WTC11 (cell line): ENCODE measurements at places on chromosomes 12 and 14. TPM values are rescaled to one million over a fixed set of nuclear protein-coding genes. Genes with fewer than 3 reads are reported as not detected.

DNA sequence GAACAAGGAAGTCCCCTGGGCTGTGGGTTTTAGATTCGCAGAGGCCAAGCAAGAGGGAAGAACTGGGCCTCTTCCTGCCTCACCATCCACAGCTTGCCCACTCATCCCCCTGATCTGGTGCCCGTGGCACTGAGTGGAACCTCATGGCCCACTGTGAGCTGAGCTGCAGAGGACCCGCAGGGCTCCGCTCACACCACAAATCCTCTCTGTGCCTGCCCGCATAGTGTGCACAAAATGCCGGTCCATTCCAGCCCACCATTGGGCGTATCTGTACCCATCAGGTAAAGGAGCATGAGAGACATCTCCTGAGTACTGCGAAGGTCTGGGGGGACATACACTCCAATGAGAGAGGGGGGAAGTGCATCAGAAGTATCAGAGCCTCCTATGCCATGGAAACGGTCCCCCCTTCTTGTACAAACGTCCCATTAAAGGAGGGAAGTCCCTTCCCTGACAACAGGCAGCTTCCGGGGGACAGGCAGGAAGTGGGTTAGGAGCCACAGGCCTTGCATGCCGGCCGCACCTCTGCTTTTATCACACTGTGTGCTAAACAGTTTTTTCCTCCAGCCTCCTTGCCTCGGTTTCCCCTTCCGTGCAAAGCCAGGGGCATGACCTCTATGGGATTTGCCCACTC is 309.4 kb upstream of the DIO3 start:
- DNase-seq = no peak
- no peaks in the 10 kb centered on the region for H3K4me1 ChIP-seq
- H3K27ac ChIP-seq = no peak overlapping the region
- no peak overlapping the region for H3K4me3 ChIP-seq

- H3K27me3 ChIP-seq = no peaks in the 10 kb centered on the region
- no peak for DNase-seq
- no peak overlapping the region for H3K27ac ChIP-seq
- no peak overlapping the region for H3K4me3 ChIP-seq
- H3K36me3 ChIP-seq = no peaks in the 10 kb centered on the region
These were observed 42.0 kb upstream of the KRR1 start for GRCh38 chr12:75553398-75553797.

GRCh38 chr12:131636940-131637750 is 73.7 kb upstream of the SFSWAP start:
- H3K27ac ChIP-seq = no peak overlapping the region
- peaks cover 24% of the 10 kb centered on the region for H3K4me1 ChIP-seq
- no peaks in the 10 kb centered on the region for H3K36me3 ChIP-seq
- no peak overlapping the region for H3K4me3 ChIP-seq
- DNase-seq = no peak

DNA sequence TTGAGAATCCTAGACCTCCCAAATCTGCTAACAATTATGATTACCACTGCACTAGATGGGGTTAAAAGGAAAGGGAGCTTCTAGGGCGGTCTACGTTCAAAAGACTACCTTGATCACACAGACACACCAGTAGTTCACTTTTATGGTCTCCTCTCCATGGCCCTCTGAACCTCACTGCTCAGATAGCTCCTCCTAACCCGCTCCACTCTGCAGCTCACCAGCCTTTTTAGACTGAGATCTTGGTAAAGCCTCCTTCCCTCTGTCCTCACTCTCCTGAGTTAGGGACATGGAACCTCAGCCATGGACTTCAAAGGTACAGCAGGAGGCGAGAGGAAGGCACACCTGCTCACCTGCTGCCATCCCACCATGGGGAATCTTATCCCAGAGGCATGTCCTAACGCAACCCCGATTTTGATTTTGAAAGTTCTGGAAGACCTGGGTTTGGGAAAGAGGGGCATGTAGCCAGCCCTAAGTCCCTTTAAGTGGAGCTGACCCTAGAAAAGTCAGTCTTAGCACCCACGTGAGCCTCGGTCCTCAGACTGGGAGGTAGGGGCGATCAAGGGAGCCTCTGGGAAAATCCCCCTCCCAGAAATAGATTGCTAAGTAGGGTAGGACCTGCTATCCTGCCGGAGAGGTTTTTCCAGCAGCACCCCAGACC is 1.3 kb downstream of the ZNF219 start:
- H3K27ac ChIP-seq = peak overlapping the region; percentile 90
- no peaks in the 10 kb centered on the region for H3K27me3 ChIP-seq
- no peak for DNase-seq
- H3K4me1 ChIP-seq = peaks cover 75% of the 10 kb centered on the region

GRCh38 chr12:2998789-2999264 is 39.6 kb downstream of the TEAD4 start:
- peaks cover 35% of the 10 kb centered on the region for H3K36me3 ChIP-seq
- H3K4me1 ChIP-seq = peaks cover 49% of the 10 kb centered on the region
- peak overlapping the region; percentile 40 for H3K4me3 ChIP-seq
- no peaks in the 10 kb centered on the region for H3K27me3 ChIP-seq
- peak overlapping the region; percentile 92 for H3K27ac ChIP-seq

Gene CARMIL3
- total RNA-seq = 10.6 to 13.0 TPM (median 11.4 TPM) in 3 replicates

DNA sequence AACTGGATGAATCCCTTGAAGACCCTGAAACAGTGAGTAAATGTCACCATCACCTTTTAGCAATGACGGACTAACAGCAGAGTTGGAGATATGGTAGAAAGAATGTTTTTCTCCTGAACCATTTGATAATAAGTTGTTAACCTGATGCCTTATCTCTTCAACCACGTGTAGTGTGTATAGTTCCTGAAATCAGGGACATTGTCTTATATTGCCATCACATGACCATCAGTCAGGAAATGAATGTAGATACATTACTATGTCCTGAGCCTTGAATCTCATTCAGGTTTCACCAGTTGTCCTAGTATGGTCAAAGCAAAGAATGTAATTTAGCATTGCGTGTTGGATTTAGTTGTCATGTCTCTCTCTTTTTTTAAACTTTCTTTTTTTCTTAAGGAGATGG is 15.7 kb downstream of the ATP6V0A2 start:
- H3K4me1 ChIP-seq = no peaks in the 10 kb centered on the region
- H3K4me3 ChIP-seq = no peak overlapping the region
- DNase-seq = no peak
- H3K36me3 ChIP-seq = peaks cover 70% of the 10 kb centered on the region
- H3K27me3 ChIP-seq = no peaks in the 10 kb centered on the region

Gene CPNE6
- total RNA-seq = not detected in 3 replicates

DNA sequence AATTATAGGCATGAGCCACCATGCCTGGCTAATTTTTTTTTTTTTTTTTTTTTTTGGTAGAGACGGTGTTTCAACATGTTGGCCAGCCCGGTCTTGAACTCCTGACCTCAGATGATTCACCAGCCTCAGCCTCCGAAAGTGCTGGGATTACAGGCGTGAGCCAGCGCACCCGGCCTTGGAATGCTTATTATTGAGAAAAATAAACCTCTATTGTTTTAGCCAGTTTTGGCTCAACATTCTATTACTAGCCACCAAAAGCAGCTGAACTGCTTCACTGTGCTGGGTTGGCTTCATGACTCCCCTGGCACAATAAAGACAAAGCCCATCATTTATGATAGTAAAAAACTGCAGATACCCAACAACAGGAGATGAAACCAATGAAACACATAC is 93.5 kb upstream of the CEP83 start:
- no peak overlapping the region for H3K4me3 ChIP-seq
- DNase-seq = no peak
- no peak overlapping the region for H3K27ac ChIP-seq

DNA sequence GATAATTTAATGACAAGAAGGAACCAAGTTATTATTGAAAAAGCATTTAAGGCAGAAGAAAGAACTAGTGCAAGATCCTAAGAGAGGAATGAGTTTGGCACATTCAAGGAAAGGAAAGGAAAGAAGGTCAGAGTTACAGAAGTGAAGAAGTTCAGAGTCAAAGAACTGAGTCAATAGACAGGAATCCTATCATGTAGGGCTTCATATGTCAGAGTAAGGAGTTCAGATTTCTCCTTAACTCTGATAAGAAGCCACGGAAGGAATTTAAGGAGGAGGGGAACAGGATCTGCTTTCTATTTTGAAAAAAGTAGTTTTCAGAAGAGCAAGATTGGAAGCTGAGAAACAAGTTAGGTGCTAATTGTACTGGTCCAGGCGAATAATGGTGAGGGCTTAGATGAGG is 223.1 kb upstream of the FOXN3 start:
- H3K27ac ChIP-seq = no peak overlapping the region
- DNase-seq = no peak
- peaks cover 15% of the 10 kb centered on the region for H3K4me1 ChIP-seq
- H3K4me3 ChIP-seq = no peak overlapping the region
- no peaks in the 10 kb centered on the region; the same call in 1 of the 2 replicates for H3K27me3 ChIP-seq
- H3K36me3 ChIP-seq = peaks cover 5% of the 10 kb centered on the region

Gene ENDOU
- total RNA-seq = not detected in 3 replicates

DNA sequence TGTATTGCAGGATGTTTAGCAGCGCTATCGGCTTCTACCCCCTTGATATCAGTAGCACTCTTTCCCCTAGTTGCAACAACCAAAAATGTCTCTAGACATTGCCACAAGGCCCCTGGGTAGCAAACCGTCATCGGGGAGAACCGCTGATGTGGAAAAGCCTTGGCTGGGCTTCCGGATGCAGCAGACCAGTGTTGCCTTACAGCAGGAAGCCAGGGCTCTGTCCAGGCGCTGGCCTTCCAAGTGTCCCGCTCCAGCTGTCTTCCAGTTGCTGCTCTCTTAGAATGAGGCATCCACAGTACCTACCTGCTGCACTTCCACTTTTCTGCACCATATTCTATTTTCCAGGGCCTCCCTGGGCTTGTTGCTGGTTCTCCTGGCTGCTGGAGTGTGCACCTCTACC is 22.6 kb upstream of the SLC10A1 start:
- no peaks in the 10 kb centered on the region for H3K27me3 ChIP-seq
- H3K36me3 ChIP-seq = no peaks in the 10 kb centered on the region
- no peak overlapping the region for H3K27ac ChIP-seq
- H3K4me1 ChIP-seq = peaks cover 2% of the 10 kb centered on the region; the same call in 1 of the 2 replicates
- H3K4me3 ChIP-seq = no peak overlapping the region

- 0 out of 2 replicates have a peak, but pooled peaks cover 5% of the 10 kb centered on the region for H3K4me1 ChIP-seq
- H3K36me3 ChIP-seq = peaks cover 5% of the 10 kb centered on the region
- no peak overlapping the region for H3K27ac ChIP-seq
- no peaks in the 10 kb centered on the region; the same call in 1 of the 2 replicates for H3K27me3 ChIP-seq
These were observed 25.2 kb upstream of the NCOR2 start for GRCh38 chr12:124592481-124593160.

DNA sequence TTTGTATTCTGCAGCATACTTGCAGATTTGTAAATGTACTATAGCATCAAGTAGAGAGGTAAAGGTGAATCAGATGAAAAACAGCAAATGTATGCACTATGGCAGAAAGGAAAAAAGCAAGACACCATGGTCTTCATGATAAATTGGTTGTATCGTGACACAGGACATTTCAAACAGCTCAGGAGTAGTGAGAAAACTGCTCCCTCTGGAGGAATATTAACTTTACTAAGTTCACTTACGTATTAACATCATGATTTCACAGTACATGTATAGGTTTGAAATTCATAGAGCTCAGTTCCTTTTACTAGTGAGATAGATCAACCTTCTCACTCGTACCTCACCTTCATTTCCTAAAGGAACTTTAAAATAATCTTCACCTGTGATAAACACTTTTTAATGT is 6.5 kb downstream of the MBIP start:
- H3K4me1 ChIP-seq = peaks cover 31% of the 10 kb centered on the region
- no peak overlapping the region for H3K4me3 ChIP-seq
- peaks cover 34% of the 10 kb centered on the region for H3K36me3 ChIP-seq
- no peak for DNase-seq
- H3K27me3 ChIP-seq = no peaks in the 10 kb centered on the region

DNA sequence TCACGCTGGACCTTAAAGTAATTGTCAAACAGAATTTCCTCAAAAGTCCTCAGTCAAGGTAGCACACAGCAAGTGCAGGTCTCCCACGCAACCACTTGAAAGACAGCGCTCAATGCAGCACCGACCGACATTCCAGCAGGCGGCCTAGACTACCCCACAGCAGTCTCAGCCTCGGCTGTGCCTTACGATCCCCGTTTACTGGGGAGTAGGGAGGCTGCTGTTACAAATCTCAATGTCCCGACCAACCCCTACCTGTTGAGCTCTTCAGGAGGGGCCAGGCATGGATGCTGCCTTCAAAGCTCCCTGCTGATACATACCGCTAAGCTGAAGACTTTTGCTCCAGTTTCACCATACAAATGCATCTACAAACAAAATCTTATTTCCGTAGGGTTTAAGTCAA is 21.8 kb downstream of the VPS37B start:
- H3K27me3 ChIP-seq = peaks cover 100% of the 10 kb centered on the region
- H3K4me1 ChIP-seq = peaks cover 36% of the 10 kb centered on the region
- peaks cover 20% of the 10 kb centered on the region for H3K36me3 ChIP-seq
- H3K27ac ChIP-seq = no peak overlapping the region
- no peak overlapping the region for H3K4me3 ChIP-seq

GRCh38 chr12:25794571-25794970 is 163.9 kb upstream of the RASSF8 start:
- no peak overlapping the region for H3K27ac ChIP-seq
- H3K27me3 ChIP-seq = no peaks in the 10 kb centered on the region
- no peaks in the 10 kb centered on the region for H3K36me3 ChIP-seq
- peaks cover 22% of the 10 kb centered on the region for H3K4me1 ChIP-seq
- no peak for DNase-seq

- peaks cover 16% of the 10 kb centered on the region for H3K4me1 ChIP-seq
- no peaks in the 10 kb centered on the region for H3K36me3 ChIP-seq
- no peak overlapping the region for H3K4me3 ChIP-seq
- H3K27ac ChIP-seq = no peak overlapping the region
- no peaks in the 10 kb centered on the region for H3K27me3 ChIP-seq
These were observed 36.0 kb downstream of the SYNDIG1L start for GRCh38 chr14:74389980-74390379.

- no peaks in the 10 kb centered on the region for H3K36me3 ChIP-seq
- H3K27ac ChIP-seq = peak overlapping the region; percentile 82
- peaks cover 74% of the 10 kb centered on the region for H3K27me3 ChIP-seq
- H3K4me1 ChIP-seq = peaks cover 69% of the 10 kb centered on the region
- H3K4me3 ChIP-seq = peak overlapping the region; percentile 45; the same call in 1 of the 2 replicates
These were observed 378.7 kb upstream of the KITLG start for GRCh38 chr12:88958946-88959345.

Gene ABHD4
- 33.5 to 36.1 TPM (median 33.9 TPM) in 3 replicates for total RNA-seq

GRCh38 chr12:67747869-67748742 is 99.6 kb downstream of the DYRK2 start:
- H3K4me1 ChIP-seq = peaks cover 7% of the 10 kb centered on the region
- no peaks in the 10 kb centered on the region; the same call in 1 of the 2 replicates for H3K27me3 ChIP-seq
- H3K4me3 ChIP-seq = no peak overlapping the region

DNA sequence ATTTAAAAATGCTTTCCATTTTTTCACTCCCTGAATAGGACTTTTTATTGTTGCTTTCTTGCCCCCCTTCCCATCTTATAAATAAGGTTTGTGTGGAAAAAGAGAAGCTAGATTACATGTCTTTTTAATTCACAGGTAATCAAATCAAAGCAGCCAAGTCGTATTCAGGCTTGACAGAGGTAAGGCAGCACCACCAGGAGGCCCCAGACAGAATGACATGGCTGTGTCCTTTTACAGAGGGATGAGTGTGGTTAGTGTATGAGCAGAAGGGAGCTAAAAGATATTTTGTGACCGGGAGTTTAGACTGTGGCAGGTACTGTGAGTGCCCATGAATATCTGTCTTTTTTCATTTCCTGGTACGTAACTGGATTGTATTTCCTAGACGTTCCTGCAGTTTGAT is 596.1 kb downstream of the ETNK1 start:
- no peak overlapping the region for H3K27ac ChIP-seq
- H3K4me1 ChIP-seq = peaks cover 3% of the 10 kb centered on the region
- no peaks in the 10 kb centered on the region for H3K27me3 ChIP-seq
- H3K36me3 ChIP-seq = no peaks in the 10 kb centered on the region
- peak; percentile 33 for DNase-seq

Gene WNT5B
- 4.3 to 4.6 TPM (median 4.5 TPM) in 3 replicates for total RNA-seq

- H3K27me3 ChIP-seq = peaks cover 2% of the 10 kb centered on the region; the same call in 1 of the 2 replicates
- no peak overlapping the region for H3K4me3 ChIP-seq
- no peak overlapping the region for H3K27ac ChIP-seq
These were observed 281.4 kb downstream of the FLRT2 start for GRCh38 chr14:85811340-85811739.

GRCh38 chr12:24307153-24307552 is 357.7 kb upstream of the SOX5 start:
- H3K4me1 ChIP-seq = peaks cover 64% of the 10 kb centered on the region
- H3K4me3 ChIP-seq = no peak overlapping the region
- no peak for DNase-seq
- H3K36me3 ChIP-seq = peaks cover 2% of the 10 kb centered on the region; the same call in 1 of the 2 replicates

Gene FITM1
- total RNA-seq = 0.25 to 0.39 TPM in 2 of 3 replicates, not detected in the other
